LNCaP clone FGC (cell line): ENCODE measurements at places on chromosomes 5 and 9.

- no peak for DNase-seq
Measured at GRCh38 chr9:607417-607816, 234.1 kb upstream of the DMRT1 start.

GRCh38 chr9:69295872-69296552 lies 29.0 kb upstream of the ENTREP1 start:
- no peak for DNase-seq

DNA sequence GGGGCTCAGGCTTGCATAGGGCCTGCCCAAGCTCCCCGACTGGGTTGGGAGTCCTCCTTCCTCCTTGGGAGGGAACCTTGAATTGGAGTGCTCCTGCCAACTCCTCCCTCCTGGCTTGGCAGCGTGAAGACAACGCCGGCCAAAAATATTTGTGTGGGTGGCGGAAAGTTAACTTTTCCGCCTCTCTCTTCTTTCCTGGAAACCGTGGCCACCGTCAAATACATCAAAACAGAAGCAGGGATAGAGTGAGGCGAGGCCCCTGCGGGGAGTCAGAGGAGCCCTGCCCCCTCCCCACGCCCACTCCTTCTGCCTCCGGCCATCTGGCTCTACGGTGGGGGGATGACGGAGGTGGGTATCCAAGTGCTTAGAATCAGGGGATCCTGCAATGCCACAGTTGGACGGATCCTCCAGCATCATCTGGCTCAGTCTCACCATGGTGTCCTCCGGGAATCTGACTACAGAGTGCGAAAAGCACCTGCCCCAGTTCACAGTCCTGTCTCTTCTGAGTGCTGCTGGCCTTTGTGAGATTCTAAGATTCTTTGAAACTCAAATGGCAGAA lies 25.2 kb upstream of the SYNPO start:
- no peak for DNase-seq

DNA sequence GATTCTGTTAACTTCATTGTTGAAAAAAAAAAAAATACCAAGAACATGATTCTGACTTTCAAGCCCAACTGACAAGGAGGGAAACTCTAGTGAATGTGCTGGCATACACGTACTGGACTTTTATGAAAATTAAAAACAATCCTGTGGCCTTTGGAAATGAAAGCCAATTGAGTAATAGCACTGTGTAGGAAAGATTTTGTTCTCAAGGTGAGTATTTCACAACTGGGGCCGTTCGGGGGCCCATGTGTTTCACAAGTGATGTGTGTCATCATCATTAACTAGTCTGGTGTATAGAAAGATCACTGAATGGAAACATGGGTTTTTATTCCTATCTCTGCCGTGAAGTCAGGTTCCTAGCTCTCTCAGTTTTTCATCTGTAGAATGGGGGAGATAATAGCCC lies 605.0 kb upstream of the CLINT1 start:
- DNase-seq = no peak

DNA sequence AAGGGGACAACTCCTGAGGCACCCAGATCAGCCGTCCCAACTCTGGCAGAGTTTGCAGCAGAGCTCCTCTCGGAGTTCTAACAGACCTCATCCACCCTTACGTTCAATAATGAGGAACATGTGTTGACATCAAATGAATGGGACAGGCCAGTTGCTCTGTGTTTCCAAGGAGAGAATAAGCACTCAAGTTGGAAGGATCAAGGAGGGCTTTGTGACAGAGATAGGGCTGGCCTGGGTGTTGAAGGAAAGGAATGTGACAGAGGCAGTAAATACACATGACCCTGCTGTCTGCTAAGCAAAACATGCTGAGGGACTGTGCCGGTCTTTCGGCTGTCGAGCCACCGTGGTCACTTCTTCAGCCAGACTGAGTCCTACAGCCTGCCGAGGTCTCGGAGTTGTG lies 48.2 kb downstream of the GPR107 start:
- DNase-seq = no peak

GRCh38 chr5:100623719-100624118 lies 88.5 kb downstream of the FAM174A start:
- no peak for DNase-seq

DNA sequence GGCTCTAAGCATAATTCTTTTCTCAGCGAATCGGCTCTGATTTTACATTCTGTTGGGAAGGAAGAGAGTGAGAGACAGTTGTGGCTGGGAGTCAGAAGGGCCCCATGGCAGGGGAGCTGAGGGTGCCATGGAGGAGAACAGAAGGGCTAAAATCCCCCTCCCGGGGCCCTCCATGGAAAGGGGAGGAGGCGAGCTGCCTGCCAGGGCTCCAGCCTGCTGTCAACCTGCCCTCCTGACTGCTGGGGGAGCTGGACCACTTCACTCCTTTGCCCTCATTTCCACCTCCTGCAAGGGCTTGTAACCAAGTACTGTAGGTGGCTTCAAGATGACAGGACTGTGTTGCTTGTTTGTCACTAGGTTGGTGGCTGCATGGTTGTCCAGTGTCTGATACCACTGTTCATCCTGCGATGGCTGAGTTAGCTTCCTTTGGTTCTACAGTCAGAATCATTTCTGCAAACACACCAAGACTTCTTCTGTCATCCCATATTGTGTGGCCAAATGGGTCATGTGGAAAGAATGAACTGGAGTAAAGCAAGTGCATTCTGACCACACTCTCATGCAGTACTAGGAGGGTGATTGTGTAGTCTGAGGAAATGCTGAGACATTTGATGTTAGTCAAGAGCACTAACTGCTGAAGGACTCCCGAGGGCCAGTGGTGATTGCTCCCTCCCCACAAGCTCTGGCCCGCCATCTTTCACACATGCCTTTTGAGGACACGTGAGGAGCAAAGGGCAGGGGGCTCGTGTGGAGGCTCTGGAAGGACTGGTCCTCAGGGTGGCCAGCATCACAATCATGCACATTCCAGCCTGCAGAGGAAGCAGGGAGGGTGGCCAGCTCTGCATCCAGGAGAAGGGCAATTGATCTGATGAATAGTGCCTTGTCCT lies 307.2 kb downstream of the GADD45G start:
- DNase-seq = no peak

DNA sequence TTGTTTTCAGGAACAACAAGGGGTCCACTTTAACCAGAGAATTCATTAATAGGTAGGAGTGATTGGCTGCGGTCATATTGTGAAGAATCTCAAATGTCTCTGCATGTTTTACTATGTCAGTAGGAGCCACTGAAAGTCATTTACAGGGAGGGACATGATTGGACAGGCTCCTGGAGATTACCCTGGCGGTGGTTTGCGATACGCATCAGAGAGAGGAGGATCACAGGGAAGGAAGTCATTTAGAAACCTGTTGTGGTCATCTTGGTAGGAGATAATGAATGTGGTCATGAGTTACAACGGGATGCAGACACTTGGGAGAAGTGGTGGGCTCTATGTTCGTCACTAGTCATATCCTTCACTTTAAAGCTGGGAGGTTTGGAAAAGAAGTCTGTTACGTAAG lies 262.8 kb downstream of the FAM114A2 start:
- no peak for DNase-seq

DNA sequence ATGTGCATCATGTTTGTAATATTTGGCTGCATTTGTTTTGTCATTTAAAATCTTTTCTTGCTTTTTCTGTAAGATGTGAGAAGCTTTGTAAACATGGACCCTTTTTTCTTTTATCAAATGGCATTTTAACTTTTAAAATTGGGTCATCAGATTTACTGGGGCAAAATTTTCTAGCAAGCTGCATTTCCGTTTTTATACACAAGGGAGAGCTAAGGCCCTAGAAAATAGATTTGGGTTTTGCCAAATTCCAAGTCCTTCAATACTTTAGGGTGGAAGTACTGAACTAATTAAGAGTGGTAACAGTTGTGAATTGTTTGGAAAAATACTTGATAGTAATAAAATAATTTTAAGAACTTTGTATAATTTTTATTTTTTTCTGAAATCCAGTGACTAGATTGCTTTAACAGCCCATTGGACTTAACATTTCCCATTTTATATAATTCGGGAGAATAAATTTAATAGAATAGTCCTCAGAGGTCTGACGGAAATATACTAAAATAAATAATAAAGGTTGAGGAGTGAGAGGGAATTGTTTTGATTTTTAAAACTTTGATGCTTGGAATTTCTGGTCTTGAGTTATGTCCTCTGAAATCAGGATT lies 117.4 kb downstream of the SMARCA2 start:
- no peak for DNase-seq

- no peak for DNase-seq
Measured at GRCh38 chr5:97062046-97062445, 80.4 kb downstream of the LIX1 start.

- DNase-seq = no peak
Measured at GRCh38 chr5:154133591-154133990, 56.9 kb upstream of the GALNT10 start.

- no peak for DNase-seq
Measured at GRCh38 chr5:85148701-85149100, 764.0 kb upstream of the EDIL3 start.

DNA sequence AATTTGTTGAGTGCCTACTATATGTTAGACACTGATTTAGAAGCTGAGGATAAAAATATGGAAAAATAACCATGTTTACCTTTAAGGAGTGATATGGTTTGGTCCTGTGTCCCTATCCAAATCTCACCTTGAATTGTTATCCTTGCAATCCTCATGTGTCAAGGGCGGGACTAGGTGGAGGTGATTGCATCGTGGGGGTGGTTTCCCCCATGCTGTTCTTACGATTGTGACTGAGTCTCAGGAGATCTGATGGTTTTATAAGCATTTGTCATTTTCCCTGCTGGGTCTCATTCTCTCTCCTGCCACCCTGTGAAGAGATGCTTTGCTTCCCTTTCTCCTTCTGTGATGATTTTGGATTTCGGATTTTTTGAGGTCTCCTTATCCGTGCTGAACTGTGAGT lies 876.4 kb downstream of the DTWD2 start:
- no peak for DNase-seq

DNA sequence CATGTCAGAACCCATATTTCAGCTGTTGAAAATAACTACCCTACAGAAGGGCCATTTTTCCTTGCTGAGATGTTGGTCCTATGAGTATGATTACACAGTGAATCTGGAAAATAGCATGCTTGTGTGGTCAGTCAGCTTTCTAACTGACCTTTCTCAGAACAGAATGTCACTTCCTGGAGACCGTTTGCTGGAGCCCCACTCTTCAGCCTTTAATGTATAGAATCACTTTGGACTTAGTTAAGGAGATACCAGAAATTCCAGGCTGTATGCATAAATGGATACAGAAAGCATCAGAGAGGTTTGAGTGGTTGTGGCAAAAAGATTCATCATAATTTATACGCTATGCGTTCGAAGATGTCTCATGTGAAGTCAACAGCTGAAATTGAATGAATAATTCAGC lies 488.1 kb downstream of the EBF1 start:
- DNase-seq = no peak

- DNase-seq = no peak
Measured at GRCh38 chr9:128249558-128249907, 26.3 kb downstream of the GOLGA2 start.

- no peak for DNase-seq
Measured at GRCh38 chr5:372996-373709, 51.6 kb downstream of the AHRR start.

- no peak for DNase-seq
Measured at GRCh38 chr5:87298692-87299362, 31.1 kb downstream of the RASA1 start.
